WERI-Rb-1 (cell line): ENCODE measurements at places on chromosomes 7 and 10.

- no peak for DNase-seq
These were observed 206.8 kb downstream of the CUX1 start for GRCh38 chr7:102024005-102024768.

GRCh38 chr7:10644849-10645248 is 328.8 kb upstream of the PHF14 start:
- no peak for DNase-seq

GRCh38 chr10:100528123-100528886 is 1.4 kb downstream of the NDUFB8 start:
- no peak for DNase-seq

DNA sequence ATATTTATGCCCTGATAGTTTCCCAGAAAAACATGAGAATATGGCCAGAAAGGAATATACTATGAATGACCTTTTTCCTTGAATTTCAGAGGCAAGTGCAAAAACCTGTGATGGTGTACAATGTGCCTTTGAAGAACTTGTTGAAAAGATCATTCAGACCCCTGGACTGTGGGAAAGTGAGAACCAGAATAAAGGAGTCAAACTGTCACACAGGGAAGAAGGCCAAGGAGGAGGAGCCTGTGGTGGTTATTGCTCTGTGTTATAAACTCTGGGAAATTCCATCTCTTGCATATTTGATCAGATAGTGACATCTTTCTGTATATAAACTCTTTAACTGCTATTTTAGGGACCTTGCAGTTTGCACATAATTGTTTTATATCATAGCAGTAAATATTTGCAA is 33.7 kb downstream of the RAB18 start:
- no peak for DNase-seq

- DNase-seq, result no peak
These were observed 77.5 kb upstream of the CTTNBP2 start for GRCh38 chr7:117950601-117951260.

GRCh38 chr7:96837593-96837992 is 127.9 kb upstream of the SEM1 start:
- no peak for DNase-seq

DNA sequence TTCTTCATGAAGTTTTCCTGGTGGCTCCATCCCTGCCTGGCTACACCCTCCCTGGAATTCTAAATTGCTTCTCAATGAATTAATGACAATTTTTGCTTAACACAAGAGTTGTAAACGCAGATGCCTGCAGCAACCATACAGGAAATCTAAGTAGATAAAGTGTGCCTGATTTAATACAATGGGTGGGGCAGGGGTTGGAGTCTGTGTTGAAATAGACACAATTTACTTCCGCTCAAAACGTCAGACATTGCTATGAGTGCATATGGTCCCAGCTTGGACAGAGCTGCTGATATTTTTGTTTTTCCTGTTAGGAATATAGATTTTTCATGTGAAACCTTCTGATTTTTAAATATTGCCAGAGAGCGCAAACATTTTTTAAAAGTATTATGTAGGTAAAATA is 1235.0 kb upstream of the SORCS1 start:
- DNase-seq, result no peak

GRCh38 chr7:44538093-44538797 is 2.9 kb downstream of the NPC1L1 start:
- no peak for DNase-seq

- DNase-seq, result no peak
These were observed 29.2 kb downstream of the COA1 start for GRCh38 chr7:43700059-43700501.

- no peak for DNase-seq
These were observed 16.6 kb downstream of the FOXP2 start for GRCh38 chr7:114431189-114431588.

GRCh38 chr10:106226142-106226541 is 938.4 kb downstream of the SORCS1 start:
- DNase-seq, result no peak

DNA sequence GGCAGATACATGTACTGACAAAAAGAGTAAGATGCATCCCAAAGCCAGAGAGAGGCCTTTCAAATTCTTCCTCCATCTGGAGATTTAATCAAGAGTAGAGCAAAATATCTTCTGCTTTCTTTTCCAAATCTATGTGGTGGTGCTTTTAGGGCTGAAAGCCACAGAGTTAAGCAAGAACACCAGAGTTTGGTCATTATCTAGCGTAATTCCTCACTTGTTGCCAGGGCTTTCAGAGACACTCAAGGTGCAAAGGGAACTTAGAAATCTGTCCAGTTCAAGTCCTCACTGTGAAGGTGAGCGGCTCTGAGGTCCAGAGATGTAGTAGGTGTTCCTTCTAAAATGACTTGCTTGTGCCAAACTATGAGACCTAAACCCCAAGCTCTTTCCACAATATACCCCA is 10.9 kb upstream of the NFE2L3 start:
- DNase-seq, result no peak

- no peak for DNase-seq
These were observed 54.5 kb upstream of the PDZD8 start for GRCh38 chr10:117429643-117430265.

DNA sequence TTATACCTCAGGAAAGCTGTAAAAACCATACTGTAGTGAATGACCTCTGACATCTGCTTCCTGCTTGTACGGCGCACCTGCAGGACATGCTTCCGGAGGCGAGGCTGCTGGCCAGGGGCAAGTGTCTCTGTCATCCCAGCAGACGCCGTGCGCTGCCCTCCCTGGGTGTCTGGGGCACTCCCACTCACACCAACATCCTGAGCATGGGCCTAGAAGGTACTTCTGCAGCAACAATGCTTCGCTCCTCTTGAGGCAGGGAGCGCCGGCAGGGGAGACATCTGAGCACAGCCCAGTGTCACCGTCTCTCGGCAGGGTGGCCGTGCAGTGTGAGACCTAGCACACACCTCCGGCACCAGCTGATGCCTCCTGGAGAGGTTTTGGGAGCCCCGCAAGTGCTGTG is 269.2 kb downstream of the MAD1L1 start:
- no peak for DNase-seq

- DNase-seq, result no peak
These were observed 293.7 kb downstream of the BBS9 start for GRCh38 chr7:33422825-33423645.

DNA sequence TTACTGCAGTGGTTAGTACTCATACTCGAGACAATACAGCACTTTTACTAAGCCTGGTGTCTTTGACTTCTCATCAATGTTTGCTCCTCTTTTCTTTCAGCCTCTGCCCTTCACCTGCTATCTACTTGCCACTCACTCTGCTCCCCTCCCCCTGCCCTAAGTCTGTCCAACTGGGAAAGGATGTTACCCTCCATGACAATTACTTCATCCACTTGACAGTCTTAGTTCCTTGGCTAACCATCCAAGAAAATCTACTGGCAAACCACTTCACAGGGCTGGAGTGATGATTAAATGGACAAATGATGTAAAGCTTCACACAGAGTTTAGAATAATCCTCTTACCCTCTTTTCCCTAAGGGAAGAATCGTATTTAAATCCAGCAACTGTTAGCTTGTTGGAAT is 8.2 kb upstream of the DLD start:
- DNase-seq, result peak; percentile 88

- DNase-seq, result no peak
These were observed 415.7 kb downstream of the GRID1 start for GRCh38 chr10:85950921-85951320.
